Inflammatory macrophage treated with lipopolysaccharide for 4 hours (primary cell): ENCODE measurements at places on chromosomes 5 and 9.
A peak's percentile ranks its signal among the peaks of the same experiment; 100 is the strongest.

- DNase-seq = peak; percentile 57
Observed at GRCh38 chr9:38079461-38080031, 10.5 kb upstream of the SHB start.

DNA sequence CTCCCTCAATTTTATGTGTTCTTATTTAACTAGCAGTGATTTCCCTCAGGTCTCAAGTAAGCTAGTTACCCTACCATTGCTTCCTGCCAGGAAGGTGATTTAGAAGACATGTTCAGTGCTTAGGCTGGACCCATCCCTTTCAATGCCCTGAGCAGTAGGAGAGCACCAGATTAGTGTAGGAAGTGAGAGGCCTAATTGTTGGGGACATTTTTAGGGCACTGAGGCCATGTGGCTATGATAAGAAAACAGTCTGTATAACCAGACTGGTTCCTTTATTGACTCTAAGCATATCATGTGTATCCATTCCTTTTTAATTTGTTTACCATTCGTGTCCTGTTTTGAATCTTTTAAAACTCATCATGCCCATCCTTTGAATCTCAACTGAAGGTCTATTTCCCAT is 312.3 kb upstream of the PRR16 start:
- DNase-seq = no peak

- DNase-seq = no peak
Observed at GRCh38 chr9:8114826-8115225, 315.2 kb upstream of the DMAC1 start.

GRCh38 chr5:62199792-62200716 is 106.0 kb upstream of the KIF2A start:
- no peak for DNase-seq

DNA sequence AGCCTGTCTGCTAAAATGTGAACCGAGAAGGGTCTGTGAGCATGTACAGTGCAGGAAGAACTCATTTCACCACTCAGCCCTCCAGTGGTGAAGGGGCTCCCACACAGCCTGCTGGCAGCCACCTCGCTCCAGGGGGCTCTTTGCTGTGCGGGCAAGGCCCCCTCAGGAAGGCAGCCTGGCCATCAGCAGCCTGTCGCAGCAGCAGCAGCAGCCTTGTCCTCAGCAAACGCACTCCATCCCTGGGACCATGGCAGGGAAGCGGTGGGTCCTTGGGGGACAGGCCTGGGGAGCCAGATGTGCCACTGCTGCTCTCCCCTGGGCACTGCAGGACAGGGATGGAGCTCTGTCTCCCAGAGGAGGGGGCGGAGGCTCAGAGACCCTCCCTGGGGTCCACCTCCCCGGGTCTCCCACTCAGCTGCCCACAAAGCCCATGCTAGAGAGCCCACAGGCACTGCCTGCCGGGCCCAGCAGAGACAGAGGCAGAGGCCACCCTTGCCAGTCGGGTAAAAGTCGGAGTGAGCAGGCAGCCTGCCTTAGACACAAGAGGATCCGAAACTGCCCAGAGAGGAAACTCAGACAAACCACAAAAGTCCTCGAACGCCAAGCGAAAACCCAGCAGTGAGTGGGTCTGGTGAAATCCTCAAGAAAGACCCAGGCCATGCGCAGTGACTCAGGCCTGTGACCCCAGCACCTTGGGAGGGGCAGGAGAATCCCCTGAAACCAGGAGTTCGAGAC is 8.0 kb downstream of the BRD3 start:
- DNase-seq = peak; percentile 95

GRCh38 chr9:121185774-121186403 is 15.8 kb downstream of the RAB14 start:
- no peak for DNase-seq

DNA sequence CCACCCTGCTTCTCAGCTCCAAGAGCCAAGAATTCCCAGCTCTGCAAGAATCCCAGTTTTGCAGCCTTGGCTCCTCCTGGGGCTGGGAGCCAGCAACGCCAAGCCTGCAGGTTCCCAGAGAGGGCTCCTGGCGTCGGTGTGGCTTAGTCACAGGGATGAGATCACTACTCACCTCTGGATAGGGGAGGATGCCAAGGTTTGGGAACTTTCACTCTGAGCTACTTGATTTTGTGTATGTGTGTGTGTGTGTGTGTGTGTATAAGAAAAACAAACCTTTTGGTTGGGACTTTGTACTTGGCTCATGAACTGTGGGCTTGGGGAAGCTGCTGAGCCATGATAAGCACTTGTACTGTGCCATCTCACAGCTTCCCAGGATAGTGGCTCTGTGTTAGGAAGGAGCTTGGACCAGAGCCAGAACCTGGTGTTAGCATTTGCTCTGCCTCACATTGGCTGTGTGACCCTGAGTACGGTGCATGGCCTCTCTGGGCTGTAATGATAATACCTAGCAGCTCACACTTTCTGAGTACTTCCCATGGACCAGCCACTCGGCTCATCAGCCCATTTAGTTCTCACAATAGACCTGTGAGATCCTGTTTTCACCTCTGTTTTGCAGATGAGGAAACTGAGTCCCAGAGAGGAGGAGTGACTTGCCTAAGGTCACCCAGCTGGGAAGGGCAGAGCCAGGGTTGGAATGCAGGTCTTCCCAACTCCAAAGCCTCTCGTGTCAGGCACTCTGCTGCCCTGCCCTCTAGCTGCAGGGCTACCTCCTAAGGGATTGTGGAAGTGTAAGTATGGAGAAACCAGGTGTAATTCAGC is 41.4 kb upstream of the DAB2IP start:
- no peak for DNase-seq

- DNase-seq = peak; percentile 61
Observed at GRCh38 chr9:2263665-2264064, 248.5 kb downstream of the SMARCA2 start.

DNA sequence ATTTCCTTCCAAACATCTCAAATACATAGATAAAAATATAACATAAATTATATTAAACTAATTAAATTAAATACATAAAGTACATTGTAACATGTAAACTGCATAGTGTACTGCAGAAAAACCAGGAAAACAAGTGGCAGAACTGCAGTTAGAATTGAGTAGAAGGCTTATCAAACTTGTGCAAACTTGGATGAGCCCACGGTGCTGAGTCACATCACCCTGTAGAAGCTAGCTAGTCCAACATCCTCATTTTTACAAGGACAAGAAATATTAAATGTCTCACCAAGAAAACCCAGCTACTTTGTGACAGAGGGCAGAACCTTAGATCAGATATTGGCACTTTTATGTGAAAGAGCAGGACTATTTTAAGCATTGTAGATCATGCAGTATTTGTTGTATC is 807.9 kb upstream of the NUDT12 start:
- no peak for DNase-seq

DNA sequence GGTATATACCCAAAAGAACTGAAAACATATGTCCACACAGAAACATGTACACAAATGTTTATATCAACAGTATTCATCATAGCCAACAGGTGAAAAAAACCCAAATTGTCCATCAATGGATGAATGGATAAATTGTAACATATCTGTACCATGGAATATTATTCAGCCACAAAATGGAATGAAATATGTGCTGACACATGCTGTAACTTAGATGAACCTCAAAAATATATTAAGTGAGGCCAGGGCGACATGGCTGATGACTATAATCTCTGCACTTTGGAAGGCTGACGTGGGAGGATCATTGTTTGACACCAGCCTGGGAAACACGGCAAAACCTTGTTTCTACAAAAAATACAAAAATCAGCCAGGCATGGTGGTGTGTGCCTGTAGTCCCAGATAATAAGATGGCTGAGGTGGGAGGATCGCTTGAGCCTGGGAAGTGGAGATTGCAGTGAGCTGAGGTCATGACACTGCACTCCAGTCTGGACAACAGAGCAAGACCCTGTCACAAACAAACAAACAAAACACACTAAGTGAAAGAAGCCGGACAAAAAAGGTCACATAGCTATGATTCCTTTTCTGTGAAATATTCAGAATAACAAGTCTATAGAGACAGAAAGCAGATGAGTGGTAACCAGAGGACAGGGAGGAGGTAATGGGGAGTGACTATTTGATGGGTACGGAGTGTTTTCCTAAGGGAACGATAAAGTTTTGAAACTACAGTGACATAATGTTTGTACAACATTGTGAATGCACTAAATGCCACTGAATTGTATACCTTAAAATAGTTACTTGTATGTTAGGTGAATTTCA is 11.4 kb downstream of the KYAT1 start:
- DNase-seq = no peak
